ENCODE measurements at places on chromosomes 5 and 9.

GRCh38 chr5:120396186-120396585 lies 67.9 kb upstream of the PRR16 start:
- no peak for DNase-seq

- DNase-seq, result no peak
Observed at GRCh38 chr5:97874491-97874890, 691.4 kb upstream of the RIOK2 start.

GRCh38 chr5:172868436-172868923 lies 34.4 kb downstream of the ERGIC1 start:
- DNase-seq, result no peak

GRCh38 chr9:117860849-117861248 lies 156.6 kb downstream of the TLR4 start:
- DNase-seq, result no peak

GRCh38 chr9:130390986-130391385 lies 53.8 kb upstream of the ASS1 start:
- DNase-seq, result no peak

GRCh38 chr5:36881807-36882206 lies 5.2 kb downstream of the NIPBL start:
- no peak for DNase-seq

DNA sequence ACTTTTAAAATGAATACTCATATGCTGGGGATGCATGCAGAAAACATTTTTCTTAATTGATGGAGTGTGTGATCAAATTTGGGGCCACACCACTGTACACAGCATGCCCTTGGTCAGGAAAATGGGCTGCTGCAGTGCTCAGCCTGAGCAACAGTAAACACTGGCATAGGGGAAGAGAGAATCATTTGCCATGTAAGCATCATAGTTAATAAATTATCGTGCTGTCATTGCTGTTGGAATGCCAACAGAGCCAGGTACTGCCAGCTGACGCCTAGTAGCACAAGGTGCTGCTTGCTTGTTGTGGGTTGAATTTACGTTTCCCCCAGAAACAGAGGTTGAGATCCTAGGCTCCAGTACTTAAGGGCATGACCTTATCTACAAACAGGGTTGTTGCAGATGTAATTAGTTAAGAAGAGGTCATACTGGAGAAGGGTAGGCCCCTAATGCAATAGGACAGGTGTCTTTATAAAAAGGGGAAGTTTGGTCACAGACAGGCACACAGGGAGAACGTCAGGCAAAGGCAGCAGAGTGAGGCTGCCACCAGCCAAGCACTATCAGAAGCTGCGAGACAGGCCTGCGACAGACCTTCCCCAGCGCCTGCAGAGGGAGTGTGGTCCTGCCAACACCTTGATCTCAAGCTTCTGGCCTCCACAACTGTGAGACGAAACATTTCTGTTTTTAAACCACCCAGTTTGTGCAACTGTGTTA lies 25.3 kb downstream of the DAP start:
- peak; percentile 64 for DNase-seq

DNA sequence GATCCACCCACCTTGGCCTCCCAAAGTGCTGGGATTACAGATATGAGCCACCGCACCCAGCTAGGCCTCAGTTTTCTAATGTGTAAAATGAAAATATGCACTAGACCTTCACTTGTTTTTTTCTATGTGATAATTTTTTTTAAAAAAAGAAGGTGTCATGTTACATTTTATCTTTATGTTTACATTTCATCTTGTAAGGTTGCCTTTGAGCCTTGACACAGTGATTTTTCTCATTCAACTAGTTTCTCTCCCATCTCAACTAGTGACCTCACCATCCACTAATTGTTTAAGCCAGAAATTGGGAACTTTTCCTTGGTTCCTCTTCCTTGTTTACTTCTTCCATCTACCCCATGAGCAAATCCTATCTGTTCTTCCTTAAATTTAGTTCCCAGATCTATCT lies 21.5 kb downstream of the TMC1 start:
- no peak for DNase-seq

GRCh38 chr5:82320966-82321365 lies 42.8 kb upstream of the RPS23 start:
- DNase-seq, result no peak

- DNase-seq, result peak; percentile 60
Observed at GRCh38 chr5:125057912-125058826, 311.7 kb upstream of the ZNF608 start.

DNA sequence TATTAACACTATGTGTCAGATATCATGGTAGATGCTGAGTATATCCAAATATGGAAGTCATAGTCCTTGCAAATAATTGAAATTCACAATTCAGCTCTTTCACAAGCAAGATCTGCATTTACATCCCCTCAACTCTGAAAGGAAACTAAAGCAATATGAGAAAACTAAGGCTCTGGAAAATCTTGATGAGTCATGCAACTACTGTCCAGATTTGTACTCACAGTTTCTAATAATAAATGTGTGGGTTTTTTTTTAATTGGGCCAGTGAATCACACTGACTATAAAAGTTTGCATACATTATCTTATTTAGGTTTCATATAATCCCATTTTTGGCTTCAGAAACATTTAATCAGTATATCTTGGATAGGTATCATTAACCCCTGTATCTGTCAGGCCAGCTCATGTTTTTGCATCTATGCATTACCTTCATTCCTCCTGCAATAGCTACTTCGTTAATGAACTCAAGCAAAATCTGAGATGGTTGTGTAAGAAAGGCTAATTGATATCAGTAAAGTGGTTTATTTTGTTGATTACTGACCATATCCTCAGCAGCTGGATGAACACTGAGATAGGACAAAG lies 58.7 kb upstream of the PRR16 start:
- DNase-seq, result no peak

Measured in SK-N-DZ (cell line).